ENCODE measurements at places on chromosomes 6 and 20.

DNA sequence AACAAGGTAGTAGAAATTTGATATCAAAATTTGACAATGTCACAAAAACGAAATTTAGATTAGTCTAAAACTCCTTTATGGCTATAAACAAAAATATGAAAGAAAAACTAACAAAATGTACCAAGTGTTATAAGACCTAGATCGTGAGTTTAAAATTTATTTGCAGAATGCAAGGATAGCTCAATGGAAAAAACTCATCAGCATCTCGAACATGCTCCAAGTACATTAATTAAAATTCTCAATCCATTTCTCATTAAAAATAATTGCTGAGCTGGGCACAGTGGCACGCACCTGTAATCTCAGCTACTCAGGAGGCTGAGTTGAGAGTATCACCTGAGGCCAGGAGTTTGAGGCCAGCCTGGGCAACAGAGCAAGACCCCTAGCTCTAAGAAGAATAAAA is 70.8 kb downstream of the MAP3K5 start:
- no peak for DNase-seq

- DNase-seq: no peak
These were observed 1.6 kb downstream of the SRPK1 start for GRCh38 chr6:35919085-35919826.

- no peak for DNase-seq
These were observed 132.3 kb downstream of the ISM1 start for GRCh38 chr20:13353261-13353945.

- no peak for DNase-seq
These were observed 58.0 kb upstream of the SLC4A11 start for GRCh38 chr20:3297079-3297378.

DNA sequence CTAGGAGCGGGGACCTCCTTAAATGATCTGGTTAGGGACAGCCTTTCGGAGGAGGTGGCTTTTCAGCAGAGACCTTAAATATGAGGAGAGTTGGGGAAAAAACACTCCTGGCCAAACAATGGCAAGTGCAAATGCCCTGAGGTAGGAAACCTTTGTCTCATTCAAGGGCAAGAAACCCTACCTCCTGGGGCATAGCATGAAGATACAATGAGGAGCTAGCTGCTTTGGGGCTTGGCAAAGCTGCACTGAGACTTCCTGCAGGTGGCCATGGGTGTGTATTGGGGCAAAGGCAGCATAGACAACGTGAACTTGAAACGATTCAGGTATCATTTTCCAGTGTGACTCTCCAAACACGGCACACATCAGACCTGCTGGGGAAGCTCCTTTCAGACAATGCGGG is 30.7 kb downstream of the PMEPA1 start:
- no peak for DNase-seq

- DNase-seq: no peak
These were observed 44.3 kb upstream of the FRMD1 start for GRCh38 chr6:168123165-168123911.

GRCh38 chr6:109523478-109523877 is 40.5 kb upstream of the ZBTB24 start:
- no peak for DNase-seq

- no peak for DNase-seq
These were observed 102.9 kb downstream of the AIG1 start for GRCh38 chr6:143163621-143164020.

- peak; percentile 44 for DNase-seq
These were observed 36.4 kb upstream of the HLA-C start for GRCh38 chr6:31308050-31308844.

- no peak for DNase-seq
These were observed 67.2 kb upstream of the PTGIS start for GRCh38 chr20:49635166-49635565.

- no peak for DNase-seq
These were observed 76.9 kb downstream of the TXNDC5 start for GRCh38 chr6:7833751-7834070.

- no peak for DNase-seq
These were observed 211.4 kb upstream of the CDYL start for GRCh38 chr6:4564801-4565271.

DNA sequence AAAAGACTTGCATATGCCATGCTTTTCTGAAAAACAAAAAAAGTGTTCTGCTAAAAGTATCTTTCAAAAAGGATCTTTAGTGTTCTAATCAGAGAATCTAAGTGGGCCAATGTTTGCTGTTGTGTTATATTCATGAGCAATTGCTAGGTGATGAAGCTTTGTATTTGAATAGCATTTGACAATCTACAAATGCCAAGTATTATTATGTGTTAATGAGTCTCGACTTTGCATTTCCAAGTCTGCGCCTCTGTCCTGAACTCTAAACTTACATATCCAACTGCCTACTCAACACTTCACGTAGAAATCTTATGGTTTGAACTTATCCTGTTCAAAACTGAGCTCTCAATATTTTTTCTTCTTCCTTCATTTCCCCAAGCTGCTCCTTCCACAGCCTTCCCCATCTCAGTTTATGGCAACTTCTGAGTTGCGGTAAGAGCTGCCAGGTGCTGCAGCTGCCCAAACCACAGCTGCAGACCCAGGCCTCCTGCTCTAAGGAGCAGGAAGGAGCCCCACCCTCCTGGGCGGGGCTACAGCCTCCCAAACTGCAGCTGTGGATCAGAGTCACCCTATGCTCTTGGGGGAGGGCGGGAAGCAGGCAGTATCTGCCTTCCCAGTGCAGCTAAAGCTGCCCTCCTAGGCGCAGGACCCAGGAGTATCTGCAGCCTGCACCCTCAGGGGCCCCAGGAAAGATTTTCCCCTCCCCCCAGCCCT is 16.7 kb upstream of the MAK start:
- DNase-seq: no peak

- no peak for DNase-seq
These were observed 32.9 kb upstream of the ID1 start for GRCh38 chr20:31572042-31572700.

DNA sequence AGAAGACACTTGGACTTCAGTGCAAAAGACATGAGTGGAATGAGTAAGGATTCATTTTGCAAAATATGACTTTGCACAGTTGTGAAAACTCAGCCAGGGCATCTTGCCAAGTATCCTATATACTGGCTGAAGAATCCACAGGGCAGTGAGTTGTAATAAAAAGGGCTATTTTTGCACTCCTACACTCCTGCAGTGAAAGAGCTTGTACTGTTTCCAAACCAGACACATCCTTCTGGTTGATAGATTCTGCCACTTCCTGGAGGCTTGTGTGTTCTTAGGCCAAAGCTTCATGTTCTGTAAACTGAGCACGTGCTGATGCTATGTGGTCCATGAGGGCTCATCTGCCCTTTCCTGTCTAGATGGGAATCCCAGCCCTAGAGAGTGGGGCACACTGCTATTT is 34.9 kb downstream of the GMPR start:
- no peak for DNase-seq

GRCh38 chr6:26539071-26539615 is 977 bp downstream of the HMGN4 start:
- DNase-seq: no peak

- DNase-seq: no peak
These were observed 10.7 kb upstream of the ADRM1 start for GRCh38 chr20:62292108-62292507.

GRCh38 chr6:122008101-122008999 is 391.1 kb upstream of the HSF2 start:
- no peak for DNase-seq

- no peak for DNase-seq
These were observed 36.9 kb downstream of the UNC5CL start for GRCh38 chr6:41002168-41002567.

- DNase-seq: no peak
These were observed 32.3 kb upstream of the LGSN start for GRCh38 chr6:63352069-63352543.

DNA sequence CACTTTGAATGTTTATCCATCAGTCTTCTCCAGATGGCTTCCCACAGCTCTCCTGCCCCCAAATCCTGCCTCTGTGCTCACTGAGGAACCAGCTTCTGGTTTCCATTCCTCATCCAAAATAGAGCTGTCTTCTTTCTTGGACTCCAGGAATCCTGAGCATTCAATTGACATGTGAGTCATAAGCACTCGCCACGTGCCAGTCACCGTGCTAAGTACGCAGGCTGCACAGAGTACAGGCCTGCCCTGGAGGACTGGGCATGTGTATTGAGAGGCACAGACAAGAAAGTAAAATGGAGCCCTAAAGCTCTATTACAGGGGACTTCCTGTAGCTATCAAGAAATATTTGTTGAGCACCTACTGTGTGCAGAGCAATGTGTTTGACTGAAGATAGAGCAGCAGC is 39.7 kb upstream of the LRFN2 start:
- DNase-seq: no peak

DNA sequence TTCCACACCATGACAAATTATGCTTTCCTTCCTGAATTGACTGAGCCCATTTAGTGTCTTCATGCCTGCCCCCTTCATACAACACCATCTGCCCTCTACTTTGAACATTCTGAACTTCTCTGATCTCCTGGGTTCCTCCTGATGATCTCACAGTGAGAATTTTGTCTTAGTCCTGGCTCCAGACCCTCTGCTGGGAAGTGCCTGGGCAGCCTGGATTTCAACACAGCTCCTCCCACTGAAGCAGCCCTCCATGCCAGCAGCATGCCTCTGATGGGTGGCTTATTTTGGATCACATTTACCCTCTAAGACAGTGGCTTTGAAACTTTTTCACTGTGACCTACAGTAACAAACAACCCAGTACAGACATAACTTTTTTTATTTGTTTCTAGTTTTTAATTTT is 41.5 kb downstream of the DSE start:
- DNase-seq: no peak

- no peak for DNase-seq
These were observed 47.6 kb downstream of the PRPH2 start for GRCh38 chr6:42674780-42675179.

GRCh38 chr6:111952821-111953540 is 79.7 kb upstream of the FYN start:
- DNase-seq: no peak

- DNase-seq: no peak
These were observed 71.4 kb downstream of the CEP57L1 start for GRCh38 chr6:109166673-109167072.

DNA sequence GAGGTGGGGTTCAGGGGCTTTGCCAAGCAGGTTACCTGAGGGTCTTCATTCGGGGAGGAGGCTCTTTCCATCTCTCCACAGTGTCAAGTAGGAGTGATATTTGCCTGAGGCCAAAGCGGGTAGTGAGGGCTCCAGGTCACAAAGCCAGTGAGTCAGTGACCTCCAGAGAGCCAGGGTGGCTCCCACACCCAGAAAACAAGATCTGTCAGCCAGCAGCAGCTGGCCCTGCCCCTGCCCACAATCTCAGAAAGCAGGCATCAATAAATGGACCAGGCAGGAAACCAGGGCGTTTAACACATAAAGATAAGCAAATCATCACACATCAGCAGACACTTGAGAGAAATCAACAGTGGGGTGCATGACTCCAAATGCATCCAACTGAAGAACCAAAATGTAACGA is 250.8 kb downstream of the CDH26 start:
- no peak for DNase-seq

GRCh38 chr20:51889466-51889865 is 87.1 kb upstream of the SALL4 start:
- no peak for DNase-seq

DNA sequence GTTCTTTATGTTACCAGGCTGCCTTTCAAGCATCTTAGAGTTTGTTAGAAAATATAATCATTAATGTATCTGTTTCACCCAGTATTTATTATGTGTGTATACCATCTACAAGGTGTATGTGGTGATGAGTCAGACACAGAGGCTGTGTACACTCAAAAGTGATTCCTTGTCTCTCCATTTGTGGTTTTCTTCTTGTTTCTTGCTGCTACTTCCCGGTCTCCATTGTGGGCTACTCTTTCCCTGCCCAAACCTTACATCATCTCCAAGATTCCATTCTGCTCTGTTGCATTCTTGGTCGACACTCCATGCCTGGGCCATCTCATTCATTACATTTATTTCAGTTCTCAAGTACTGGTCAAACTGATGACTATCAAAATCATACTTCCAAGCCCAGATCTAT is 182.2 kb upstream of the STXBP5 start:
- DNase-seq: no peak

- peak; percentile 15 for DNase-seq
These were observed 39.2 kb upstream of the TPD52L1 start for GRCh38 chr6:125114248-125114858.

DNA sequence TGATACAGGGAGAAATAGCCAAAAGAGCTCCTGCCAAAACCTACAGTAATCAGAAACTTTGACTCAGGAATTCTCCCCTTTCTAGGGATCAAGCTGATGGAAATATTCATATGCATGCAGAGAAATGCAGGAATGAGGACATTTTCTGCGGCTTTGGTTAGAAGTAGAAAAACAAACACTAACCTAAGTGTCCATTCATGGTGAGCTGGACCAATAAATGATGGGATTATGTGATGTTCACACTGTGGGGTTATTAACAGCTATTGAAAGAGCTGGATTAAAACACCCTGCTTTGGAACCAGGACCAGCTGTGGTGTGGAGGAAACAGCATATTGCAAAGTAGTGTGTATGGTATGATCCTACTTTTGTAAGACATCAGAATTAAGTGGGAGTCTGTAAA is 143.1 kb downstream of the SYCP2 start:
- DNase-seq: no peak

DNA sequence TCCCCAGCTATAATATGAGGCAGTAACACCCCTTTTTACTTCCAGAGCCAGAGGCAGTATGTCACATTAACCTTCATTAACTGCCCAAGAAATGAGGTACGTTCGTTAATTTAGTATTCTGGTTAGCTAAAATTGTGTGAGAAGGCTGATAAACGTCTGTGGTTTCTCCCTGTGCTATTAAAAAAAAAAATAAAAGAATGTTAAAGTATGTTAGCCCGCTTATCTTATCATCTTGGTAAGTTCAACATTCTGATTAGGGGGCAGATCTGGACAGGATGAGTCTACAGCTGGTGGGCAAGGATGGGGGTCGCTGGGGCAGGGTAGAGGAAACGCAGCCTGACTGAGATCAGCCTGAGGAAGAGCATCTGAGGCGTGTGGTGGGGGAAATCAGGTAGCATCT is 154.0 kb downstream of the PRL start:
- DNase-seq: no peak

DNA sequence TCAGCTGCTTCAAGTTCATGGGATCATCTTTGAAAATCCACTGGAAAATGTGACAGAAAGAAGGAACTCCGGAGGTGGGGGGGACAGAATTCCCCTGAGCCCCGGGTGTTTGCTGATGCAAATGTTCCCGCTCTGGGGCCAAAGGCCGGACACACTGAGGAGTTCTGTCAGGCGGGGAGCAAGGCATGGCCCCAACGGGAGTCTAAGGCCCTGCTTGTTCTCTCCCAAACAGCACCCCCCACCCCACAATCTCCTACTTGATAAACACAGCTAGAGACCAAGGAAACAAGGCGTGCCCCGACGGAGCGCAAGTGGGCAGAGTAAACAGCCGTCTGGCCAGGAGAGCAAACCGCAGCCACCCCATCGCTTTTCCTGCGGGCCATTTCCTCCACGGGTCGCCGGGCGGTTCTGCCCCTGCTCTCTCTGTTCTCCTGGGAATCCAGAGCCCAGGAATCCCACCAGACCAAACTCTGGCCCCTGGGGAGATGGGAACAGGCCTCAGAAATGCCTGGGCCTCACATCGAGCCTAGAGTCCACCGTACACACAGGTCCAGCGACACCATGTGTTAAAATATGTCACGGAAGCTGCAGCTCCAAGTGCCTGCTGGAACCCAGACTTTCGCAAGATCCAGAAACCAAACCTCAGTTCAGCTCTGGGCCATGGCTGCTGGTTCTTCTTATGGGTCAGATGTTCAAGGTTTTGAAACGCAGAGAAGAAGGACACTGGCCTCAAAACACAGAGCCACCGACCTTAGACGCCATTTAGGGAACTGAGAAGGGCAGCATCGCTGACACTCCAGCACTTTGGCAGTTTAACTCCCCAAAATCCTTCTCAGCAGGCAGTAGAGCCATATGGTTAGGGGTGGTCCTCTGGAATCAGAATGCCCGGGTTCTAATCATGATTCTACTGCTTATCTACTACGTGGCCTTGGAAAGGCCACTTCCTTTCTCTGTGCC is 104.2 kb downstream of the PREX1 start:
- no peak for DNase-seq
